ENCODE measurements at places on chromosomes 16 and 17.

DNA sequence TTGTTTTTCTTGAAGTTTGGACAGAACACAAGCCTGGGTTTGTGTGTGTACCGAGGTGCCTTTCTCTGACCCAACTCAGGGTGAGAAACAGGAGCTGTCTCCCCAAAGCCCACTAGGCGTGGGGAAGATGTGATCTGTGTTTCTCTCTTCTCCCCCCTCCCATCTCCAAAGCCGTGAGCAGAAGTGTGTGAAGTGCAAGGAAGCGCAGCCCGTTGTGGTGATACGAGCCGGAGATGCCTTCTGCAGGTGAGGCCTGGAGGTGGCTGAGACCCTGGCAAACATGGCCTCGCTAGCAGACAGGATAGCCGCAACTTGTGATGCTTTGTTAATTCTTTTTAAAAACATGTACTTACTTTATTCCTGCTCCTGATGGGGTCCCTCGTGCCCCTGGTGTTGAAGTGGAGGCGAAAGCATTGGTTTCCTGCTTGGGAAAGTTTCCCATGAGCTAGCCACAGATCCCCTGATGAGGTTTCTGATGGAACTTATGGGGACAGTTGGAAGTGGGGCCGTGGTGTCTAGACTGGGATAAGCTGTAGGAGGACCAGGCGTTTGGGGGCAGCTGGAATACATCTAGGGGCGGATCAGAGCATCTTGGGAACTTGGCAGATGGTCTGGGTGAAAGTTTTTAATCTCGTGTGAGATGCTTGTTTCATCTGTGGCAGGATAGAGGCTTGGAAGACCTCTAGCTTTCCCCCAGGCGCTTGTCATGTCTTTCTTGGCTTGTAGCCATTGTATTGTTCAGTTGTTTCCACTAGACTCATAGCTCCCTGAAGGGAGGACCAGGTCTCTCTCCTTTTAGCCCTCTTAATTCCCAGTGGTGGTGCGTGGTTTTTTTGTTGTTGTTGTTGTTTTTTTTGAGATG, 893 bp downstream of the CTU2 start:
- no peak for DNase-seq

GRCh38 chr17:69325518-69326376, 1.2 kb downstream of the ABCA5 start:
- DNase-seq: no peak

DNA sequence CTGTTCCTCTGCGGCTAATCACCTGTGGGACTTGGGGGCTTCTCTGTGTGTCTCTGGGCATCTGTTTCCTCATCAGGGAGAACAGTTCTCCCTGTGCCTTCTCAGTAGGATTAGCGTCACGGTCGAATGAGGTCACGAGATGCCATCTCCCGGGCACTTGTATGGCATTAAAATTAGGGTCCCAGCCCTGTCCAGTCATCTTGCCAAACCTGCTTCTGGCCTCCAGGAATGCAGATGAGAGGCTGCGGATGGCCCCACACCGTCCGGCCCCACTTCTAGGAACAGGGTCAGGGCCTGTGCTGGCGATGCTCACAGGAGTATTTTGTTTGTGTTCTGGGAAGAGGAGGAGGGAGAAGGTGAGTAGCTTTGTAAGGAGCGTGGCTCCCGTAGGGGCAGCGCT, 58.5 kb downstream of the OR1D5 start:
- DNase-seq: no peak

- DNase-seq: no peak
These were observed 48.5 kb downstream of the B9D1 start for GRCh38 chr17:19313746-19314651.

DNA sequence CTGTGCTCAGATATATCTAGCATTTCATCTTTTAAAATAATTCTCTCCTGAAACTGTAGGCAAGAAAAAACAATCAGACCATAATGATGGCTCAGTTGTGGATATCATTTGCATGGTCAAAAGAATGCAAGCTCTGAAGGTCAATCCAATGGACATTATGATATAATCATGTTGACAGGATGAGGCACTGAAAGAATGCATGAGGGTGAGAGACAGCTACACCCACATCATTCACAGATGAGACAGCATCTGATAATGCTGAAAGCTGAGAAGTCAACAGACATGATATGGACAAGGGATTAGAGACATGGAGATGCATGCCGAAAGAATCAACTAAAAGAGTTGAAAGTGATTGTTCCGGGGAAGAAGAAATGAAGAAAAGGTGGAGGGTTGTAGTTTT, 346.4 kb upstream of the CDH5 start:
- DNase-seq: no peak

GRCh38 chr17:27654136-27654535, 23.1 kb downstream of the LGALS9 start:
- DNase-seq: no peak

DNA sequence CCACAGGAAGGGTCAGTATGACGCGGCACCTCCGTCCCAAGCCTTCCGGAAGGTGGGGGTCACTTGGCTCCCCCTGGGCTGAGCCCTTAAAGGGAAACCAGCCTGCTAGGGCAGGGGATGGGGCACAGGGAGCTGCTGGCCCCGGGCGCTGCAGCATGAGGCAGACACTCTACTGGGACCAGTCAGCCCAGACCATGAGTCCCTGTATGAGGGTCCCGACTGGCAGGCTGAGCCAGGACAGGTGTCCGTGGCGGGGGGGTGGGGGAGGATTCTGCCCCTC, 43.4 kb upstream of the ZC3H18 start:
- no peak for DNase-seq
